Globus pallidus (tissue), 1 donor: ENCODE measurements at places on chromosomes 12 and 14.
A peak's percentile ranks its signal among the peaks of the same experiment; 100 is the strongest.

DNA sequence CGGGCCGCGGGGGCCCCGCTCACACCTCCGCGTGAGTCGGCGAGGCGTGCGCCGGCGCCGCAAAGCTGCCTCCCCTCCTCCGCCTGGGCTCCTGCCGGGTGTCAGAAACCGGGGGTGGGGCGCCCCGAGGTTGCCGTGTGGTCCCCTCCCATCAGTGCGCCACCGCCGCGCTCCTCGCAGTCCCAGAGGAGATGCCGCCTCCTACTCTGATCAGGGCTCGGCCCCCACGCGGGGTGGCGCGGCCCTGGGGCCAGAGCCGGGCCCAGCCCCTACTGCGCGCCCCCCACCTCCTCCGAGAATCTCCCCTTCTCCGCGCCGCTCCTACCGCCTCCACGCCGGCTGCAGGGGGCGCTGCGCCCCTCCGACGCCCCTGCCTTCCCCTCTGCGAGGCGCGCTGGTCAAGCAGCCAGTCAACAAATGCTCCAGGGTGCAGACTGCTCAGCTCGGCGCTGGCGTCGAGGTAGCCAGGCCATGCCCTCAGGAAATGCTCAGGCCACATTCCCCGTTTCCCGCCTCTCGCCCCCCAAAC is 467 bp upstream of the JAG2 start:
- no peak for DNase-seq

DNA sequence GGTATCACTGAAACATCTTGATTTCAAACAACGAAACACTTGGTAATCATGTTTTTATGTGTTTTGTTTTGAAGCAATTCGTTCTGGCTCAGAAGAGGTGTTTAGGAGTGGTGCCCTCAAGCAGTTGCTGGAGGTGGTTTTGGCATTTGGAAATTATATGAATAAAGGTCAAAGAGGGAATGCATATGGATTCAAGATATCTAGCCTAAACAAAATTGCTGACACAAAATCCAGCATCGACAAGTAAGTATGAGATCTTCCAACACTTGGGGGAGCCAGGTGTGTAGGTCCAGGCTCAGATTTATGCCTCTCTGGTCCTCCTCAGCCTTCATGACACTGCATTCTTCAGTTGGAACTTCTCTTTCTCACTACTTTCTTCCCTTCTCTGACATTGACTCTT is 110.1 kb downstream of the GPR135 start:
- DNase-seq, result no peak

- DNase-seq, result no peak
Measured at GRCh38 chr12:11872055-11872454, 198.7 kb upstream of the BCL2L14 start.

GRCh38 chr12:115683240-115683780 is 594.2 kb downstream of the MED13L start:
- DNase-seq, result no peak

GRCh38 chr14:31300296-31300695 is 92.7 kb upstream of the HECTD1 start:
- DNase-seq, result no peak

DNA sequence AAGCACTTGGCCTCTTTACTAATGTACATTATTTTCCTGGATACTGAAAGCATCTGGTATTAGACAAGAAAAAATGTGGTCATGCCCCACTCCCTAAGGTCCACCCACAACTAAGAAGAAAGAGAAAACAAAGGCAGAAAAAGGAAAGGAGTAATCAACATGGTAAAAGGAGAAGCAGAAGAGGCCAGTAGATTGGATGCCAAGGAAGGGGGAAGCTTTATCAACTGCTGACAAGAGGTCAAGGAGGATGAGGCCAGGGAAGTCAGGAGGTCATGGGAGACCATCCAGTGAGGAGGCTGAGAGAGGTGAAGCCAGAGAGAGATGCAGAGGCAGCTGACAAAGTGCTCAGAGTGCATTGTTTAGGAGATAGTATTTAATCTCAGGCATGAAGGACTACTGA is 383.5 kb downstream of the ZFP36L1 start:
- no peak for DNase-seq

DNA sequence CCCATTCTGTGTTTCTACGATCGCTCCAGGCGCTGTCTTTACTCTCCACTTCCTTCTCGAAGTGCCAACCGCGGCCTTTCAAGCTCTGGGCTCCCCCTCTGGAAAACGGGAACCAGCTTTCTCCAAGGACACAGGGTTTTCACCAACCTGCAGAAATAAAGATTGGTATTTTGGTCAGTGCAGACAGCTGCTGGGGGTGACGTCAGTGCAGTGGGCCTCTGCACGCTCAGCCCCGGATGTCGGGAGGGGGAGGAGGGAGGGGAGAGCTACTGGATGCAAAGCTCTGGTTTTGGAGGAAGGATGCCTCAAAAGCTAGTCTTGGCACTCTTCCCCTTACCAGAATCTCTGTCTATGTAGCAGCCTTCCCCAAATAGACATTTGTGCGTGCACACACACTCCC is 19.9 kb downstream of the HRK start:
- DNase-seq, result peak; percentile 64
